HL-60 (cell line): ENCODE measurements at places on chromosomes 11 and 22.

DNA sequence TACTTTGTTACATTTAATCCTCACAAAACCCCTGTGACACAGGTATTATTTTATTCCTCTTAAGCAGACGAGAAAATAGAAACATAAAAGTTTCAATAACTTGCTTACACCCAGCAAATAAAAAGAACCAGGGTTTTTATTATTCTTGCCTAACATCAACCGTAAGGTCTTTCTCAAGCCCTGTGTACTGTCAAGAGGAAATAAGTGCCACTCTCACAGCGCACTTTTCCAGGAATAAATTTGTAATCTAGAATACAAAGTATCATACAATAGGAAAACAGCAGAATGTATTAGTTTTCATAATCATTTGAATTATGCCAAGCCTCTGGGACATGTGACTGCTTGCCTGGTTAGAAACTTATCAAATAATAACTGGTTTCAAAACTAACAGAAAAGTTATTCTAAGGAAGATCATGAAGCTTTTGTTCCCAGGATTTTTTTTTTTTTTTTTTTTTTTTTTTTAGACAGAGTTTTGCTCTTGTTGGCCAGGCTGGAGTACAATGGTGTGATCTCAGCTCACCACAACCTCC lies 7.4 kb downstream of the CCDC34 start:
- no peak for DNase-seq

GRCh38 chr11:6616596-6617250 lies 2.5 kb downstream of the TPP1 start:
- DNase-seq = no peak

DNA sequence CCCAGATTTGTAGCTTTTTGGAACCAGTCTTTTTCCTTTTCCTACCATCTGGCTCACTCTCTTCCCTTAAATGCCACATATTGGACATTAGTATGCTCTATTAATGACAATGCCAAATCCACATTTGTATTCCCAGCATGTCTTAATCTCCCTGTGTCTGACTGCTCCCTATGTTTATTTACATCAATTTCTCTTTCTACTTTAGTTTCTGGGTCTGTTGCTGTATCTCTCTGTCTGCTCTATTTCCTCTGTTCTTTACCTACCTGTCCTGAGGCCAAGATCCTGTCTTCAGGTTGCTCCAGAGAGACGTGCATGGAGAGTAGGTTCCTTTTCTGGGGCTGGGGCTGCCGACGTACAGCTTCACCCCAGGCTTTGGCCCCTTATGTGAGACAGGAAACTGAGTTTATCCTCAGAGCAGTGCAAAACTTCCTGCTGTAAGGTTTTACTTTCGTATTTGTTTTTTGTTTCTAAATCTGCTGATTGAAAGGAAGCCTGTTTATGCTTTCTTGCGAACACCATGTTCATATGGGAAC lies 25.6 kb downstream of the OR2AG2 start:
- no peak for DNase-seq

- no peak for DNase-seq
These were observed 45.3 kb downstream of the ZBTB44 start for GRCh38 chr11:130269326-130269943.
